ENCODE measurements at places on chromosomes 6 and 20. TPM values are rescaled to one million over a fixed set of nuclear protein-coding genes. Genes with fewer than 3 reads are reported as not detected.

The FUT9 gene
- total RNA-seq, result 0.13 TPM

The C6orf118 gene
- total RNA-seq, result not detected

The HLA-DQA2 gene
- 4.7 TPM for total RNA-seq

DNA sequence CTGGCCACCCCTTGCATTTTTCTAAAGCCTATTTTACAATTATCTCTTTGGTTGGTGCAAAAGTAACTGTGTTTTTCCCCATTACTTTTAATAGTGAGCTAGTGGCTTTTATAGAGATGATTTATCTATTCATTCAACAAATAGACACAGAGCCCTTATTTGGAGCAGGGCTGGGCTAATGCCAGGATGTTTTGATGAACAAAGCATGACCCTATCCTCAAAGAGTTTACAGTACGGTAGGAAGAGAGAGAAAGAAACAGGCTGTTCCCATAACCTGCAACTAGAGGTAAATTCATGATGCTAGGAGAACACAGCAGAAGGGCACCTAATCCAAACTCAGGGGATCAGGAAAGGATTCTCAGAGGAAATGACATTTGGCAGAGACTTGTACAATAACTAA, 37.3 kb upstream of the UST start:
- no peaks in the 10 kb centered on the region for H3K27me3 ChIP-seq
- H3K27ac ChIP-seq, result peak overlapping the region; percentile 59
- H3K4me3 ChIP-seq, result no peak overlapping the region
- H3K36me3 ChIP-seq, result no peaks in the 10 kb centered on the region

GRCh38 chr6:34157236-34157830, 11.4 kb upstream of the GRM4 start:
- H3K4me1 ChIP-seq, result peaks cover 10% of the 10 kb centered on the region
- no peaks in the 10 kb centered on the region for H3K36me3 ChIP-seq
- H3K27me3 ChIP-seq, result peaks cover 38% of the 10 kb centered on the region
- DNase-seq, result peak; percentile 55

DNA sequence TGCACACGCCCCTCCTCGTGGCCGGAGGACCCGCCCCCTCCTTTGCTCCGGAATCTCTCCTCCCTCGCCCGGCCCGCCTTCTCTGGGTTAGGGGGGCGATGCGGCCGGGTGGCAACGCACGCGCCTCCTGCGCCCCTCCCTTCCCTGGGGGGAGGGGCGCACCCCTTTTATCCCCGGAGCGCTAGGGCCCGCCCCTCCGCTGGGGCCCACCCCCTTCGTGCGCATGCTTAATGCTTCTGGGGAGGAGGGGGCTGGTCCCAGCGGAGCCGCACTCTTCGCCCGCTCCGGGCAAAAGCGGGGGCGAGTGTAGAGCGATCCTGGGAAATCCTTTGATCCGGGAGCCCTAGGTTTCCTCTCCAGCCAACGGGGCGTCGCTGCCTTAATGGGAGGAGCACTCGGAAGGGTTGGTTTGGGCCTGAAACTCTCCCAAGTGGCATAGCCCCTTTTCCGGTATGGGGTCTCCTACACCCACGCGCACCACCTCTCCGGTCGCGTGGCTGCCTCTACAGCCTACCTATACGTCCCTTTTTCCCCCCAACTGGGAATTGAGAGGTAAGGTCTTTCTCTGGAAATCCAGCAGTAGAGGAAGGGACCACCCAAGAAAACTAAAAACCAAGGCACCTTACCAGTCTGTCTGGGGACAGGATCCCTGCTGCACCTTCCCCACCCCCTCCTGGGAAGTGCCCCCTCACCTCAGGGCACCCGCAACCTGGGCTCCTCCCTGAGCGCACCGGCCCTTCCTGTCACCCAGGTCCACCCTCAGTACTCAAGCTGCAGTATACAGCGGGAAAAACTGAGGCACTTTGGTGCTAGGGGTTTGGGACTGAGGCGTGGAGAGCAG, 2.1 kb downstream of the SOX12 start:
- peak overlapping the region; percentile 93 for H3K27ac ChIP-seq
- H3K4me3 ChIP-seq, result peak overlapping the region; percentile 81
- peaks cover 55% of the 10 kb centered on the region for H3K4me1 ChIP-seq
- H3K27me3 ChIP-seq, result no peaks in the 10 kb centered on the region
- DNase-seq, result peak; percentile 86

- H3K27ac ChIP-seq, result no peak overlapping the region
- H3K36me3 ChIP-seq, result no peaks in the 10 kb centered on the region
- no peaks in the 10 kb centered on the region for H3K4me1 ChIP-seq
- H3K27me3 ChIP-seq, result no peaks in the 10 kb centered on the region
Observed at GRCh38 chr20:37498066-37498665, 22.9 kb upstream of the NNAT start.

All from suprapubic skin (tissue), 4 donors.